ENCODE measurements at places on chromosomes 16 and 17.

- DNase-seq: no peak
Observed at GRCh38 chr16:70678121-70678897, 7.5 kb downstream of the MTSS2 start.

DNA sequence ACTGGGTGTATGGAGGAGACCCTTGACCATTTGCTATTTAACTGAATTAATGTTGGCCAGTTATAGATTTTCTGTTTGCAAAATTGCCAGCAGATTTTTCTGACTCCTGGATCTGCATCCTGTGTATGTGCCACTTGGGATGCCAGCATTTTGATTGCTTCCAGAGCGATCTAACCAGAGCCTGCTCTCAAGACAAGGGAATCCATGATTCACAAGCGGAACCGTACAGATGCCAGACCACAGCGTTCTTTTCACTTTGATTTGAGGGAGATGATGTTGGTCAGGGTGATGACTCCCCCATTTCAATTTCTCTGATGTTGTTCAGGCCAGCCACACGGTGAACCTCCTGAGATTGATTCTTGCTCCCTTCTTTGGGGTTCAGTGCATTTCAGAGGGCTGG, 228.7 kb downstream of the CDH13 start:
- DNase-seq: peak; percentile 31

GRCh38 chr16:52633230-52633629, 86.3 kb upstream of the TOX3 start:
- DNase-seq: no peak

GRCh38 chr17:45221081-45222013, at the start of gene FMNL1:
Gene FMNL1 (plus strand): TSS chr17:45221885. CDS start chr17:45222125, 240 bp downstream.
- DNase-seq: no peak

GRCh38 chr16:28180655-28181460, 30.9 kb downstream of the XPO6 start:
- no peak for DNase-seq

- DNase-seq: no peak
Observed at GRCh38 chr17:76752006-76752405, 14.1 kb downstream of the MFSD11 start.

DNA sequence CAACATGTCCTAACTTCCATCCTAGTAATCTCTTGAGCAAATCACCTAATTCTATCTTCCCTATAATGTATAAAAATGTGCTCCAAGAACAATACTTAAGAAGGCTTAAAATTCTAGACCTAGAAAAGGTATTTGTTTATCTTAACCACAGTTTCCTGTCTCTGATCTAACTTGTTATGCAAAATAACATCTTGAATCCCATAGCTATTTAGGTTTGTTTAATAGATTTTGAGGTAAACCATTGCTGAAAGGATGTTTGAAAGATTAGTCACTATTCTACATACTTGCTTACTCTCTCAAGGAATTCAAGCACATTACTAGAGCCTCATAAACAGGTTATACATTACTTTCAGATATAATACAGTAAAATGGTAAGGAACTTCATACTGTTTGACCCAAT, 13.0 kb downstream of the CA10 start:
- no peak for DNase-seq

DNA sequence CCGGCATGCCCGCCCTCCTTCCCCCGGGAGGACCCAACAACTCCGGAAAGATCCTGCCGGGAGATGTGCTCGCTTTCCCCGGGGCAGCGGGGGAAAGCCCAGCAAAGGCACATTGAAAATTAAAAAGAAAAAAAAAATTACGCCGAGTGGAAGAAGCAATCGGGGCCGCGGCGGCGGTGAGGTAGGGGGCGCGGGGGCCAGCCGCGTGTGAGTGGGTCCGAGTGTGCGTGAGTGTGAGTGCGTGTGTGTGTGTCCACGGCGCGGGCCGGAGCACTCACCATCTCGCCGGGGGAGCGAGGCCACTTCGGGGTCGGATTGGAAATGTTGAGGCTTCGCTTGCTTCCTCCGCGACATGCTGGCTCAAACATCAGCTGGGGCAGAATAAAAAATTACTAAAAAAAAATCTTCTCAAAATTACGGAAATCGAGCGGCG, at the start of gene SALL1:
Gene SALL1 (minus strand): TSS at position 383 of the 433 bp plus-strand sequence. CDS start 29 bp downstream, at position 354.
- DNase-seq: no peak

DNA sequence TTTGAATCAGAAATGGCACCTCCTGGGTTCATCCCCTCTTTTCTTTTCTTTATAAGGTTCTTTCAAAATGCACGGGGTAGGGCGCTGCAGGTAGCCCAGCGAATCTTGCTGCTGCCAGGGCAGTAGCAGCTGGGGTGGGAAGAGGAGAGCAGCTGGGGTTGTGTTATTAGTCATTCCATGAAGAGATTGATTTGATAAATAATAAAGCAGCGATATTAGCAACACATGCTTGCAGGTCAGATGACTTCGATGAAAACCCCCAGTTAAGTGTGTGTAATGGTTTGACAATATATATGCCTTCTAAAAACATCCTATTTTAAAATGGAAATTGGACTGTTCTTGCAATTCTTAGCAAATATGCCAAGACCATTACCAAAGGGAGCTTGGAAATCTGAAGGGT, 200.7 kb downstream of the CCDC182 start:
- DNase-seq: no peak

DNA sequence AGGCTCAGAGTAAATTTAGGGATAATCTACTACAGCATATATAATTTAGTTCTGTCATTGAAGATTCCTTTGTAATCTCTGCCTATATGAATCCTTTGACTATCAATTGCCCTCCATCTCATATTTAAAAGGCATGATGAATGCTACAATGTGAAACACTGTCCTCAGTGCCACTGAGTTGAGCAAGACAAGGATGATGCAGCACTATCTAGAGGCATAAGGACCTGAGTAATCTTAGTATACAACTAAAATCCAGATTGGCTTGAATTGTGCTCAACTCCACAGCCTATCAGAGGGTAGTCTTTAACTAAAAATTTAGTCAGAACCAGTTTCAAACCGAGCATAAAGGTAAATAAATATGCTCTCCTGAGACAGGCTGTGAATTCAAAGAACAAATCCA, 11.6 kb upstream of the STRADA start:
- no peak for DNase-seq

GRCh38 chr17:29205047-29205446, 24.8 kb upstream of the MYO18A start:
- DNase-seq: no peak

Measured in AG09319 (cell line).